ENCODE measurements at places on chromosomes 5 and 9.

GRCh38 chr5:27821681-27822080 is 783.3 kb upstream of the CDH9 start:
- no peak for DNase-seq

GRCh38 chr5:72440207-72440638 is 67.0 kb downstream of the ZNF366 start:
- DNase-seq: no peak

DNA sequence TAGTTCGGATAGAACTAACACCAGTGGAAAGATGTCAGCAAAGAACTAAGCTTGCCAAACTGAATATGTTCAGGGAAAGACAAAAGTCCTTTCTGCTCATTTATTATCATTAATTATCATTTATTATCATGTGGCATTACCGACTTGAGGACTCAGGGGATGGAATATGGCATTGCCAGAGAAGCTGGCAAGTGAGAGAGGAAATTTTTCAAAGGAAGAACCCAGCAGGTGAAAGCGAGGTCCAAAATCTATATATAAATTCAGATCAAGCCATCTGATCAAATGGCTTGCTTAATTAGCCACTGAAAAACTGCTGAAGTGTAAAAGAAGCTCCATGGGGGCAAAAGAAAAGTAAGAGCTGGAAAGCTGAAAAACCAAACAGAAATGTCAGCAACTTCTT is 1049.6 kb upstream of the SEMA6A start:
- DNase-seq: no peak

- no peak for DNase-seq
Measured at GRCh38 chr5:13325765-13326164, 618.7 kb downstream of the DNAH5 start.

DNA sequence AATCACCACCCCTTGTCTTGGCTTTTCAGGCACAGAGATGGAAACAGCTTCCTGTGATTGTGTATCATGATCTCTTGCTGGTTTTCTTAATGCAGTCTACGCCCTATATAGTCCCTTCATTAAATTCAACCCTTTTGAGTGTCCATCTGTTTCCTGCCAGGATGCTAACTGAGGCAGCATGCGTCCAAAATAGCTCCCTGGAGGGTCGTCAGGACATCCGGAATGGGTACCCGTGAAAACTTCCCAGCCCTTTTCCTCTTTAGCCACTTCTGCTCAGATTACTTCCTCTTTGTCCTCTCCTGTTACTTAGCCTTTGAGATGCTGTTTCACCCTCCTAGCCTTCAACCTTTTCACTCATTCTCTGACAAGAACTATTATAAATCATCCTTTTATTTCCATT is 79.8 kb upstream of the KLF9 start:
- DNase-seq: no peak

GRCh38 chr9:106913276-106913675 is 50.3 kb downstream of the ZNF462 start:
- no peak for DNase-seq

Measured in right hindlimb (tissue), 1 donor.